Right renal cortex interstitium (tissue), 3 donors: ENCODE measurements at places on chromosomes 1 and 21.

DNA sequence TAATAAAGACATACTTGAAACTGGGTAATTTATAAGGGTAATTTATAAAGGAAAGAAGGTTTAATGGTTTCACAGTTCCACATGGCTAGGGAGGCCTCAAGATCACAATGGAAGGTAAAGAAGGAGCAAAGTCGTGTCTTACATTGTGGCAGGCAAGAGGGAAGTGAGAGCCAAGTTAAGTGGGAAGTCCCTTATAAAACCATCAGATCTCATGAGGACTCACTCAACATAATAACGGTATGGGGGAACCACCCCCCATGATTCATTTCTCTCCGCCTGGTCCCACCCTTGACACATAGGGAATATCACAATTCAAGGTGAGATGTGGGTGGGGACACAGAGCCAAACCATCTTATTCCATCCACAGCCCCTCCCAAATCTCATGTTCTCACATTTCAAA lies 76.8 kb upstream of the ZNF678 start:
- no peak for DNase-seq

- DNase-seq = no peak
These were observed 23.2 kb downstream of the TRIM45 start for GRCh38 chr1:117098287-117098890.

GRCh38 chr1:93690921-93691789 lies 9.5 kb upstream of the BCAR3 start:
- DNase-seq = no peak

DNA sequence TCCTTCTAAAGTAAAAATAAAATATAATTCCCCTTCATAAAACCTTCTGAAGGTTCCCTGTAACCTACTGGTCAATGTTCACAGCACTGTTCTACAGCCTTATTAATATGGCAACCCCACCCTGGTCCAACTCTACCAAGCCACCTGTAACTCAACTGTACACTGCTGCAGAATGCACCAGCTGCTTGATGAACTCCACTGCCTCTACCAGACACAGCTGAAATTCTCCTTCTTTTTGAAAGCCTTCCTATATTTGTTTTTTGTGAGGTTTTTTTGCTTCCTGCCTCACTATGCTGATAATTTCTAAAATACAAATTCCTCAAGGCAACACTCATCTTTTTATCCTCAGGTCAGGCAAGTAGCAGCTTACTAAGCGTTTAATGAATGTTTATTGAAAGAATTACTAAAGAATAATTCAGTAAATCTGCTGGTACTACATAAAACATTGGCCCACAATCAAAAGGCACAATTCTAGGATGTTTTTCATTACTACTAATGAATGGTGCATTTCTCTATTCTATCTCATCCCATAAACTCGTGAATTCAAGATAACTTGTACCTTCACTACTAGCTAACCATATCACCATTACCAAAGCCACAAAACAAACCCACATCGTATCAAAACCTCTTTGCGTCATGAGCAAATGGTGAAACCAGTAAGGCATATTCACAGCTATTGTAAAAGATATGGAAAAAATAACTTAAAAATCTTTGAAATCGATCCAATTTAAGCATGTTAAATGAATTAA lies 2.4 kb downstream of the SSX2IP start:
- no peak for DNase-seq

- no peak for DNase-seq
These were observed 266.2 kb upstream of the PLXNA2 start for GRCh38 chr1:208510192-208510952.

DNA sequence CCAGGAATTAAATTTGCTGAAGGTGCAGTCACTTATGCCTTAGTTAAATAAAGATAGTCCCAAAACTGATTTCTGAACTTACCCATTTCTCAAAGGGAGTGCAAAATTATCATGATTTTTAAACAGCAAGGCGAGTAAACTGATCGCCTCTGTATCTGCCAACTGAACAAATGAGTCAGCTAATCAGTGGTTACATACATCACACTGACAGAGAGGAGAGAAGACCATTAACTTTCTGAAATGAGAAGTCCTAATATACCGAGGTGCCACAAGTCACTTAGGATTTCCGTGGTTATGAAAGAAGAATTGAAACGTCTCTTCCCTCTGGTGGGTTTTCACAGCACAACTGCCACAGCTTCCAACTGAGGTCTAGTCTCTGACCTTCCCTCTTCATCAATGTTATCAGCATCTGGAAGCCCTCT lies 400.7 kb downstream of the SMYD3 start:
- DNase-seq = no peak
